Activated CD4-positive, alpha-beta T cell treated with anti-CD3 and anti-CD28 coated beads for 24 hours (primary cell): ENCODE measurements at places on chromosomes 6 and 20.
A peak's percentile ranks its signal among the peaks of the same experiment; 100 is the strongest.

DNA sequence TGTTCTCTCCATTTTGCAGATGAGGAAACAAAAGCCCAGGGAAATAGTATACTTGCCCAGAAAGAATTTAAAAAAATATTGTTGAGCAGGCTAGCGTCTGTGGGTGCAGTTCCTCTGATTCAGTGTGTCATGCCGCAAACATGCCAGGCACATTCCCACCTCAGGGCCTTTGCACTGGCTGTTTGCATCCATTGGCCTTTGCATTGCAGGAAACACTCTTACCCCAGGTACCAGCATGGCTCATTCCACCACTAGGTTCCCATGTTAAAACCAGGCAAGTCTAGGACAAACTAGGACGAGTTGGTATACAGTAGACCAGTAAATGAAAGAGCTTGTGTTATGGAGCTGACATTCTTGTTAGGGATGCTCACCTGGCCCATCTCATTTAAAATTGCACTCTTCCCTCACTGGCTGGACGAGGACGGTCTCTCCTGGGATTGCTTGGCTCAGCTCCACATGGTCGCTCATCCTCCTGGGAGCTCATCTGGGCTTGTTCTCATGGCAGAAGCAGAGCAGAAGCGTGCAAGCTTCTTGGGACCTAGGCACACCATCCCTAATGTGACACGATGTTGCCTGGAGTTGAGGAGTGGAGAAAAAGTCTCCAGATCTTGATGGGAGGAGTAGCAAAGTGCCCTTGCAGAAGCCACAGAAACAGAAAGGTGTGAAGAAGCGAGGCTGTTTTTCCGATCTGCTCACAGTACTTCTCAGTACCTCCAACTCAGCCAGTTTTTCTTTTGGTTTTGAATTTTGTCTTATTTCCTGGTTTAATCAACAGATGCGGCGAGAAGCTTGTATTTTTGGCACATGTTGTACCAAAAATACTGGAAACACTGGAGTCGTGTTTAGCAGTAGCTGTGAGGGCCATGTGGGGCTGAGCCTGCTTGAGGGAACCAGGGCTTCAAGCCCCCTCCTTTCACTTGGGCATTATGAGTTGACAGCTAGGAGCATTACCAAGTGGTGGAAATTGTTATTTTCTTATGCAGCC, 13.9 kb downstream of the ZNF831 start:
- DNase-seq: no peak

GRCh38 chr6:34985236-34985635, 96.2 kb downstream of the ANKS1A start:
- no peak for DNase-seq

DNA sequence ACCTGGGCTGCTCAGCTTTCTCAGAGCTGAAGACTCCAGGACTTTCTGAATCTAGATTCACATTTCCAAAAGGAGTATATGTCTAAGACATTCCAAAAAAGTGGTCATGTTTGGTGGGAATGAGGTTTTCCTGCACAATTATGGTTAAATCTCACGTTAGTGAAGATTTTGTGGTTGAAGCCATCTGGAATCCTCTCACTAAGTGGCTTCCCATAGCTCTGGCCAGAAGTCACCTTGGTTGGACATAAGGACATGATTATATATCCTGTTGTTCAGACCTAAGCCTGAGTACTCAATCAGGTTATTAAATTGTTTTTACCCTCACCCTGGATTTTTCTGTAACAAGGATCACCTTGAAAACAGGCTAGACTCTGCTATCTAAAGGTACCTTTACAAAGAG, 176.1 kb upstream of the PLN start:
- DNase-seq: no peak

DNA sequence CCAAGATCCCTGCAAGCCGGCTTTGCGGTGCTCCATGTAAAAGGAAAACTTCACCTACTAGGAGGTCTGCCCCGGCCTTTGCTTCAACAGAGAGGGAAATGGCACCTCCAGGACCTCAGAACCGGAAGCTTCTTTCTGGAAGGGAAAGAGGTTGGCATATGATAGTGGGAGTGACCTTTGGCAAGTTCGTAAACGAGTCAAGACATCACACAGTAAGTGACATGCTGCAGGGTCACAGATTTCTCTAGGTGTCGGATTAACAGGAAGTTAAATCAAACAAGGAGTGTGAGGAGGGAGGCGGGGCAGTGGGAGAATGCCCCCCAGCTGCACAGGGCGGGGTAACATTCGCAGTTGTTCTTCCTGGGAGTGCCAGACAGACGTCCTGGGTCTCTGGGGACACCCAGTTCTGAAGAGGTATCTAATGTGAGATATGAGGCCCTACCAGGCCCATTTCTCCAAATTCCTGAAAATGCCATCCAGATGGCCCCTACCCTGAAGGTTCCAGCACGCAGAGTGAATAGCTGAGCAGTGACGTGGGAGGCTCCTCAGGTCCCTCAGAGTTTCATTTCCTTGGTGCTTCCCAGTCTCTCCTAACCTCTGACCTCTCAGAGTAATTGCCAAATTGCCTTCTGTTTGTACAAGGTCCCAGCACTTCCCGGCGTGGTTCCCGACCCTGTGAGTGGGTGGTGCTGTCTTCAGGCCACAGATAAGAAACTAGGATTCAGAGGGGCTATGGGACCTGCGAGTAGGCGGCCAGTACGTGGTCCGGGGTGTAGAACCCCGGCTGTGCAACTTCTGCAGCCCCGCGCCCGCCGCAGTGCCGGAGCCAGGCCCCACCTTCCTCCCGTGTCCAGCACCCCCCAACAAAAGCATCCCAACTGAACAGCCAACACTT, 1.9 kb downstream of the RRBP1 start:
- no peak for DNase-seq

- peak; percentile 27 for DNase-seq
These were observed 37.4 kb downstream of the COX4I2 start for GRCh38 chr20:31674895-31675827.

DNA sequence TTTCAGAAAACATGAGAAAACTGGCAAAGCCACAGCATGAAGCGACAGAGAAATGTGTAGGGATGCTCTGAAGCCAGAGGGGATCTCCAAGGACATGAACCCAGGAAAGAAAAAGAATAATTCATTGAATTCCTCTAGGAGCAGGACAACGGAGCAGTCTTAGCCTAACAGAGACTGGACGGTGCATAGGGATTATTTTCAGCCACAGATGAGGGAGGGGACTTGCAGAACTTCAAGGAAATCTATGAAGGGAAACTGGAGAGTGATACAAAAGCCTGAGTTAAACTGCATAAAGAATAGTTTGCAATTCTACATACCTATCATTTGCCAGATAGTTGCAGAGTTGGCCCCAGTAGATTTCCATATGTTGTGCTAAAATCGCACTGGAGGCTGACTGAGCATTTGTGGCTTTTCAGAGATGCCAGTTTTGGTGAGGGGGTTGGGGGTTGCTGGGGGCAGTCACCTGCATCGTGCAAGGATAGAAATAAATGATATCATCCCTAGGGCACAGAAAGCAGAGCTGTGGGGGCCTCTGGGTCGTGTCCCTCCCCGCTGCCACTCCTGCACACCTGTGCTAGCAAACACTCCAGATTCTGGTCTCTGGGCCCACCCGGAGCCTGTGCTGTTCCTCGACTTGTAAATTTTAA, 443.2 kb upstream of the JARID2 start:
- DNase-seq: no peak

GRCh38 chr6:159260208-159260607, 91.0 kb downstream of the FNDC1 start:
- DNase-seq: no peak

DNA sequence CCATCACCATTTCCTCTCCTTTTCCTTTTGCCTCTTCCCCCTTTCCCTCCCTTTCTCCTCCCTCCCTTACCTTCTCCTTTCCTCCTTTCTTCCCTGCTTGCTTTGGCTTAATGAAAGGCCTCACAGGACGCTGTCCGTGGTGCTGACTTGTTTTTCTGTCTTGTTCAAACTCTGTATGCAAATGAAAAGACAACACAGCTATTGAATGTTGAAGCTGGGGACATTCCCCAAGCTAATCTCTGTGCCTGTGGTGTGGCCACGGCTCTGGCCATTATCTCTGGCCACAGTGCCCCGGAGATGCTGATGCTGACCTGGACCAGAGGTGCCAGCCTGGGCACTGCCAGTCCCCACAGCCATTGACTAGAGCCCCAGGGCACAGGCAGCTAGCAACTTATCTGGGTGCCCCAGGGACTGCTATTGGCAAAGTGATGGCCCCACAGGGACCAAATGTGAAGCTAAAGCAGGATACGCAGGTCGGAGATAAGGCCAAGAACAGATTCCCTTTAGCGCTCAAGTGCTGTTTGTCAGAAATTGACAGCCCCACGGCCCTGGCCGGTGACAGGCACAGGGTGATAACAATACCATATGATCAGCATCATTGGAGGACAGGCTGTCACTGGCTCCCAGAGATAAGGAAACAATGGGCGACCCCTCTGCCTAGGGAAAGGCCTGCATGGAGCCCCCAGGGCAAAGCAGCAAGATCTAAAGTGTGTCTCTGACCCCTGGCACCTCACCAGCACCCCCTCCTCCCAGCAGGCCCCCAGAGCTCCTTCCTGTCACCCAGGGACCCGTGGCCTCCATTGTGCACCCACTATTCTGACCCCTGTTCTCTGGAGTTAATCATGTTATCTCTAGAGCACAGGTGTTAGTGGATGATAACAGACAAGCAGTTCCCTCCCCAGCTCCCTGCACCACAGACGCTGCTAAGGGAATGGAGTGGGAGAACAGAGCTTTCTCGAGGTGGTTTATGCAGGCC, 31.6 kb upstream of the SLC32A1 start:
- DNase-seq: peak; percentile 19

GRCh38 chr20:11778206-11778570, 139.5 kb upstream of the BTBD3 start:
- no peak for DNase-seq

DNA sequence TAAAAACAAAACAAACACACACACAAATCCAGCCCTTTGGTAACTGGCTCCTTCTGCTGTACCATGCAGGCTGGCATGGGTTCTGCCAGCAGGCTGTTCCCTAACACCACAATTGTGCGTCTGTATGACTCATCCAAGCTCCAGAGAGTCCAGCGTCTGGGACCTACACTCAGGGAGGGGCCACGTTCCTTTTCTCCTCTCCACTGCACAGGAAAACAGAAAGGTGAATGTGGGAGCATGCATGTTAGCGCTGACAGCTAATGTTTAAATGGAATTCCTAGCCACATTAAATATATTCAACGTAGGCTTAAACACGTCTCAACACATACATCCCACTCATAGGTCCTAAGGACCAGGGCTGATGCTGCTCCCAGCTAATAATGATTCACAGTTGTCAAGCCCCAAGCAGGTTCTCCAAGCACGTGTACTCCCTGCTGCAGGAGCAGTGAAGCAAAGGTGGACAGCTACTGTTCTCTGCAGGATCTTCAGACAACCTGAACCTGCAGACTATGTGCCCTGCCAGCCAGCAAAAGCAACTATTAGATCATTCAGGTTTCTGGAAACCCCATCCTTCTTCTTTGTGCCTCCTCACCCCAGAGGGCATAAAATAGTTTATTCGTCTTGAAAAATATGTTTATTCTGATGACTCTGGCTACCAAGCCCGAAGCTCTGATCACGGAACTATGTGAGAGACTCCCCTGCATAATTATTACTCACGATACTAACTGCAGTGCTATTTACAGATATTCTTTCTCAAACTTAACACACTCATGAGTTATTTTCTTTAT, 20.9 kb downstream of the MAP1LC3A start:
- DNase-seq: no peak

DNA sequence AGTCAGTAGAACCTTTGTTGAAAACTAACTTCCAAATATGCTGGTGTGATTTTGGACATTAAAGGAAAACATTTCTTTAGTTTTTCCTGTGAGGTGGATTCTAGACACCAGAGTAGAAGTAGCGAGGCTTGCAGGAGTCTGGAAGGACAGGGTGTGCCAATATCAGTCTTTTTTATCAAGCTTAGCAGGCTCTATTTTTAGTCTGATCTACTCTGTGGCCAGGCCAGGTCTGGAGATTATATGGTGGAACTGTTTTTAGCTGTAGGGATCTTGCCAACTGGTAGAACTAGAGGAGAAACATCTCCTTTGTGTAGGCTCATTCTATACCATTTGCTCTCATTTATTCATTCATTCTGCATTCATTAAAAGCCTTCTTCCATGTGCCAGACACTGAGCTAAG, 42.7 kb downstream of the LRP11 start:
- no peak for DNase-seq

GRCh38 chr6:24188578-24189080, 62.6 kb downstream of the NRSN1 start:
- DNase-seq: no peak

DNA sequence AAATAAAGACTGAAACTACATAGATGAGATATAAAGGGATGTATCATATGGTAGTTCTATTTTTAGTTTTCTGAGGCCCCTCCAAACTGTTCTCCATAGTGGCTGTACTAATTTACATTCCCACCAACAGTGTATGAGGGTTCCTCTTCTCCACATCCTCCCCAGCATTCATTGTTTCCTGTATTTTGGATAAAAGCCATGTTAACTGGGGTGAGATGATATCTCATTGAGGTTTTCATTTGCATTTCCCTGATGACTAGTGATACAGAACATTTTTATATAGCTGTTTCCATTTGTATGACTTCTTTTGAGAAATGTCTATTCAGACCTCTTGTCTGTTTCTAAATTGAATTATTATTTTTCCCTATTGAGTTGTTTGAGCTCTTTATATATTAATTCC, 229.3 kb downstream of the RFPL4B start:
- no peak for DNase-seq

GRCh38 chr6:85676086-85676729, 33.5 kb upstream of the SYNCRIP start:
- DNase-seq: no peak

GRCh38 chr20:57555457-57556184, 5.3 kb upstream of the PCK1 start:
- DNase-seq: no peak

- no peak for DNase-seq
These were observed 5.3 kb upstream of the TASP1 start for GRCh38 chr20:13644010-13644409.

DNA sequence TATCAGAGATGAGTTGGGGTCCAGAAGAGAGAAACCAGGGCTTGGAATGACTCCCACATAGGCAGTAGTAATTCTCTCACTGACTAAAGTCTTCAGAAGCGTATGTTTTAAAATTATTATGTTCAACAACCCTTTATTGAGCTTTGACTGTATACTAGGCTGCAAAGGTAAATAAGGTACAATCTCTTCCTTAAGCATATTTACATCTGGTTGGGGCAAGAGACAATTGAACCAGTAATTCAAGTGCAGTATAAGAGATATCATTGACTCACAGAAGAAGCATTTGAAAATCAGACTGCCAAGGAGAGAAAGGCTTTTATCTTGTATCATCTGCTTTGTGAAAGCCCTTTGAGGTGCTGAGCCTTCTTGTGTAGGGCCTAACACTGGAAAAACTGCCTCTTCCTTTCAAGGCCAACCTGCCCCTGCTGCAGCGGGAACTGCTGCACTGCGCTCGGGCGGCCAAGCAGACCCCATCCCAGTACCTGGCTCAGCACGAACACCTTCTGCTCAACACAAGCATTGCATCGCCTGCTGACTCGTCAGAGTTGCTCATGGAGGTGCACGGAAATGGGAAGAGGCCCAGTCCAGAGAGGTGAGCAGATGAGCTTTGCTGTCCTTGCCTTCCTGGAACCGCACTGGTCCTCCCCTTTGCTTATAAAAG, 39.3 kb upstream of the C20orf144 start:
- no peak for DNase-seq

GRCh38 chr20:63897978-63898561, 3.1 kb downstream of the DNAJC5 start:
- DNase-seq: no peak

- no peak for DNase-seq
These were observed 50.1 kb upstream of the BACH2 start for GRCh38 chr6:90346729-90347128.
